ENCODE measurements at places on chromosomes 5 and 9.
A peak's percentile ranks its signal among the peaks of the same experiment; 100 is the strongest.

DNA sequence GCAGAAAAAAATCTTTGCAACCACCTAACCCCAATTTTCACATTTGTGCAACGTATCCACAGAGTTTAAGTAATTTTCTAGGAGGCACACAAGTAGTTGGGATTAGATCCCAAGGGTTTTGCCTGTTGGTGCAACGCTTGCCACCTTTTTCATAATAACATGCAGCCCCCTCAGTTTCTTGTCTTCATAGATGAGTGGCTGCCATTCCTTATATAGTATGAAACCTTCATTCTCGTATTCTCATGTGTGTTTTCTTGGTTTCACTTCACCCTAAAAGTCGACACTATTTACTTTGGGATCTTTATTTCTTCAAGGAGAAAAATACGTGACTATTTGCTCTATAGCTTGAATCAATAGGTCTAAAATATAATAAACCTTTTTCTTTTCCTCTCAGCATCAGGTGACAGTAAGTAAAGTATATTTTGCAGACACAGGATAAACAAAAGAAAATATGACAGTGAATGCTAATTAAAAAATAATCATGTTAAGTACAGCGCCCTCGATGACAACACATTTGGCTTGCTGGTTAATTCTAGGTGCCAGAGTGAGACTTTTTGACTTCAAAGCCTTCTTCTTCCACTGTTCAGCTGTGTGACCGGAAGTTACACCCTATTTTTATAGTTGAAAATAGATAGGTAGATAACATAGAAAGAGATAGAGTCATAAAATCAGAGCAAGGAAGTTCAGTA lies 342.8 kb upstream of the CCNG1 start:
- no peak overlapping the region for H3K27ac ChIP-seq
- DNase-seq = no peak
- no peaks in the 10 kb centered on the region for H3K4me1 ChIP-seq
- no peaks in the 10 kb centered on the region for H3K36me3 ChIP-seq

DNA sequence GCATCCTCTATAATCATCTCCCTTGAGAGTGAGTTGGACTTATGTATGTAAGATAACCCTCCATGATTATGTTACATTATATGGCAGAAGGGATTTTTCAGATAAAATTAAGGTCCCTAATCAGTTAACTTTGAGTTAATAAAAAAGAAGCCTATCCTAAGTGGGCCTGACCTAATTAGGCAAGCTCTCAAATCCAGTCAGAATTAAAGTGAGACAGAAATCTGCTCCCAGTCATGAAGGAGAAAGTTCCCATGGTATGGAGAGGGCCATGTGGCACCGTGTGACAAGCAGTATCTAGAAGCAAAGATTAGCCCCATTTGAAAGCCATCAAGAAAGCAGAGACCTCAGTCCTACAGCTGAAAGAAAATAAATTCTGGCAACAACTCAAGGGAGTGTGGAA lies 202.4 kb downstream of the PRELID2 start:
- H3K27me3 ChIP-seq = no peaks in the 10 kb centered on the region
- H3K4me3 ChIP-seq = no peak overlapping the region
- H3K4me1 ChIP-seq = no peaks in the 10 kb centered on the region

DNA sequence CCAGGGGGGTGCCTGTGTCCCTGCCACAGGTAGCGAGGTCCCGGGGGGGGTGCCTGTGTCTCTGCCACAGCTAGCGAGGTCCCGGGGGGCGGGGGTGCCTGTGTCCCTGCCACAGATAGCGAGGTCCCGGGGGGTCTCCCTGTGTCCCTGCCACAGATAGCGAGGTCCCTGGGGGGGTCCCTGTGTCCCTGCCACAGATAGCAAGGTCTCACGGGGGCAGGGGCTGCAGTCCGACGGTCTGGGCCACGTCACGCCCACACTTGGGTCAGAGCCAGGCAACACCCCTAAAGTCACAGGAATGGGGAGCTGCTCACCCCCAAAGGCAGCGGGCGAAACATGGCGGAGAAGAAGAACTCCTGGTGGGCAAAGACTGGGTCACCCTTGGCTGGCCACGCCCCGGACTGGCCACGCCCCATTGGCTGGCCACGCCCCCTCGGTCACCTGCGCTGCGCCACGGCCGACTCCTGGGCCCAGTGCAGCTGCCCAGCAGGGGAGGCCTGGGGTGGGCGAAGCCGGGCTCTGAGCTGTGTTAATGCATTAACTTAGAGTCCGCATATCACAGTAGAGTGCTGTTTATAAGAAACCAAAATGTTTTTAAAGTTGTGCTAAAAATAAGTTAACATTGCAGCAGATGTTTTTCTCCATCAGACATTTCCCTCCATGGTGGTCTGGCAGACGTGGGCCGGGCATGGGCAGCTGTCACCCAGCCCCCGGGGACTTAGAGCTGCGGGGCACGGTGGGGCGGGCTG lies 7.0 kb downstream of the NOXA1 start:
- H3K27ac ChIP-seq = no peak overlapping the region
- DNase-seq = no peak
- no peaks in the 10 kb centered on the region for H3K27me3 ChIP-seq
- no peak overlapping the region for H3K4me3 ChIP-seq
- H3K4me1 ChIP-seq = no peaks in the 10 kb centered on the region

DNA sequence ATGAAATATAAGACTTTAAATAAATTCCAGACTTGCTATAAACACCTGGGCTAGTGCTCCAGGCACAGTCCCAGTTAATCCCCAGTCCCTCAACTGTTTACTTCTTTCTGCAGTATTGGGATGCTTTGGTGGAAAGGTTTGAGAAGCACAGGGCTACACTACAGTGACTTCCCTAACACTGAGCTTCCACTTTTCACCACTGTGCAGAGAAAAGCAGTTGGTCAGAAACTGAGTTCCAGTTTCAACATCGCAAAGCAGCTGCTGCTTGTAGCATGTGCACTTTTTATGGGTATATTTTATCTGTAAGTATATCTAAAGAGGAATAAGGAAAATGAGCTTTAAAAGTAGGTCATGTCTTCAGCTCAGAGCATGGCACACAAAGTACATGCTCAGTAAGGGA lies 339.7 kb downstream of the NTRK2 start:
- H3K4me1 ChIP-seq = no peaks in the 10 kb centered on the region
- no peak overlapping the region for H3K27ac ChIP-seq
- H3K27me3 ChIP-seq = peaks cover 19% of the 10 kb centered on the region
- H3K36me3 ChIP-seq = no peaks in the 10 kb centered on the region
- H3K4me3 ChIP-seq = no peak overlapping the region

- no peaks in the 10 kb centered on the region for H3K4me1 ChIP-seq
- peaks cover 11% of the 10 kb centered on the region for H3K27me3 ChIP-seq
- DNase-seq = no peak
Measured at GRCh38 chr5:77156379-77156778, 54.1 kb upstream of the PDE8B start.

- H3K4me3 ChIP-seq = no peak overlapping the region
- no peaks in the 10 kb centered on the region for H3K36me3 ChIP-seq
- H3K27me3 ChIP-seq = no peaks in the 10 kb centered on the region
- no peak for DNase-seq
Measured at GRCh38 chr9:135864447-135865049, 42.8 kb downstream of the CAMSAP1 start.

DNA sequence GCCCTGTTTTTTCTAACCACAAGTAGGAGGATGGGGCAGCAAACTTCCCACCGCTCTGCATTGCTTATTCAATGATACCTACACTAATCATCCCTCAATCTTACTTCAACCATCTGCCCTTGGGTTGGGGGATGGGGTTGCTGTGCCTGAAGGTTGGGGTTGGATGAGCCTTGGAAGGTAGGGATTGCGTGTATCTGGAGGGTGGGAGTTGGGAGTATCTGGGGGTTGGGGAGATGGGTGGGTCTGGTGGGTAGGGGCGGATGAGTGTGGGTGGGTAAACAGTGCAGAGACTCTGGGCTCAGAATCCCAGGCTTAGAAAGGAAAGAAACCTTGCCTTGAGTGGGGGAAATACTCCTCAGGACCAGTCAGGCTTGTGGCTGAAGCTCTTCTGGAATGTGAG lies 467.4 kb downstream of the DIRAS2 start:
- no peak overlapping the region for H3K27ac ChIP-seq
- H3K36me3 ChIP-seq = peaks cover 5% of the 10 kb centered on the region

- DNase-seq = no peak
- no peaks in the 10 kb centered on the region for H3K36me3 ChIP-seq
- H3K4me3 ChIP-seq = peak overlapping the region; percentile 26
Measured at GRCh38 chr9:92094655-92095054, 20.6 kb downstream of the SPTLC1 start.

GRCh38 chr5:125257057-125257972 lies 510.9 kb upstream of the ZNF608 start:
- peaks cover 12% of the 10 kb centered on the region for H3K36me3 ChIP-seq
- DNase-seq = no peak
- no peaks in the 10 kb centered on the region for H3K4me1 ChIP-seq

DNA sequence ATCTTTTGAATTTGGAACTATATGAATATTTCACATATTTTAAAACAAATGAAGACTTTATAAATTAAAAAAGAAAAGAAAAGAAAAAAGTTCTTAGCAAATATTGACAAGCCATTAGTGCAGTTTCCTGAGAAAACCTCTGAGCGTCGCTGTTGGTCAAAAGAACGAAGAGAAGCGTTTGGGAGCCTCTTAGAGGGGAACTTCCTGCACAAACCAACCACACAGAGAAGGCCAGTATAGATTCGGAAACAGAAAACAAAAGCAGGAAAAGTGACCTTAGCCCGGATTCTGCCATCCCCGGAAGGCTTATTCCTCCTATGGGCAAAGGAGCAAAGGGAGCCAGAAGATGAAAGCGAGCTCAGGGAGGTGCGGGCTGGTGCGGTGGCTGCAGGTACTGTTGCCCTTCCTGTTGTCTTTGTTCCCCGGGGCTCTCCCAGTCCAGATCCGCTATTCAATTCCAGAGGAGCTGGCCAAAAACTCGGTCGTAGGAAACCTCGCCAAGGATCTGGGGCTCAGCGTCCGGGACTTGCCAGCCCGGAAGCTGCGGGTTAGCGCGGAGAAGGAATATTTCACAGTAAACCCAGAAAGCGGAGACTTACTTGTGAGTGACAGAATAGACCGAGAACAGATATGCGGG lies at the start of gene PCDHGB2:
Gene PCDHGB2, plus strand, starts transcription at position 205 of the 637 bp plus-strand sequence. Its CDS starts 142 bp downstream, at position 347.
- no peak within 1 kb of the TSS for H3K27ac ChIP-seq
- H3K27me3 ChIP-seq = peaks cover 72% of the 10 kb centered on the region
- DNase-seq = no peak
- H3K36me3 ChIP-seq = peaks cover 34% of the 10 kb centered on the region
- peak within 1 kb of the TSS; percentile 74 for H3K4me3 ChIP-seq

DNA sequence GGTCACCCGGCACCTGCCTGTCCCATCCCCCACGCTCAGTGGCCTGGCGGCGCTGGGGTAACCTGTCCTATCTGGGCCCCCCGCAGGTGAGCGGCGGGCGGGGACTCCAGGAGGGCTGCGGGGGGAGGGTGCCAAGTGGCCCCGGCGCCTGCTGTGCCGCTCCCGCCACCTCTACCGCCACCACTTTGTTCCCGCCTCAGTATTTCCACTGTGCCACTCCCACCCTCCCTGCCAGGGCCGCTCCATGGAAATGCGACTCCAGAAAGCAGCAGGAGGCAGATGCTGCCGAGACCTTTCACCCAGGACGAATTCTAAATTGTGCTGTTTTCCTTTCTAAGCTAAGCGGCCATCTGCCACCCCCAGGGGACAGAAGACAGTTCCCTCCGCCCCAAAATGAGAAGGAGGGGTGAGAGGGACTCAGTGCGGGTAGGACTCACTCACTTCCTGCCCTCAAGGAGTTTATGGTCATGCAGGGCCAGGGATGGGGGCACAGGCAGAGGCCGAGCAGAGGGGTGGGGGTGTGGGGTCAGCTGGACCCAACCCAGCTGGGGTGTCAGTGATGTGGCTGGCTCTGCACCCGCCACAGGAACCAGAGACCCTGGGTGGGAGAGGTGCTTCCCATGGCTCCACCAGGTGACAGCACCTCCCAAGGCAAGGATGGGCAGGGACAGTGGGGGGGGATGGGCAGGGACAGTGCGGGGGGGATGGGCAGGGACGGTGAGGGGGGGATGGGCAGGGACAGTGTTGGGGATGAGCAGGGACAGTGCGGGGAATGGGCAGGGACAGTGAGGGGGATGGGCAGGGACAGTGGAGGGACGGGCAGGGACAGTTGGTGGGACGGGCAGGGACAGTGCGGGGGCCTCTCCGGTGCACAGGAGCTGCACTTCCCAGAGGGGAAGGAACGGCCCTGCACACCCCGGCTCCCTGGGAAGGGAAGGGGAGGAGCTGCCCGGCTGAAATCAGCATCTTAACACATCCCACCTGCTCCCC lies 17.8 kb downstream of the NOTCH1 start:
- H3K27me3 ChIP-seq = no peaks in the 10 kb centered on the region
- H3K27ac ChIP-seq = peak overlapping the region; percentile 33
- no peak for DNase-seq

DNA sequence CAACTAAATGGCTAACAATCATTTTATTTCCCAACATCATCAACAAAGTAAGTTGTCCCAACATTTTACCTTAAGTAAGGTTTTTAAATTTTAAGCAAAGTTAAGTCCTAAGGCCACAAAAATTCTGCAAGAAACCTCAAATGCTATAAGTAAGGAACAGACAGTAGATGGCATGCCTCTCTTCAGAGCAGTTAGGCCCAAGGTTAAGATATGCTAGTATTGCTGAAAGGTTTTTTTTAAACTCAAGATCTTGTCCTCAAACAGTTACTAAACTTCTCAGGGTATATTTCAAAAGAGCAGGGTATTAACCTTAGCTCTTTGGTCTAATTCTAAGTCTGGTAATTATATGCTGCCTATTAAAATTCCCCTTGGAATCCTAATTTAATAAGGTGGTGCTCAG lies 35.1 kb downstream of the PJA2 start:
- peaks cover 12% of the 10 kb centered on the region for H3K36me3 ChIP-seq
- no peaks in the 10 kb centered on the region for H3K27me3 ChIP-seq
- H3K27ac ChIP-seq = no peak overlapping the region

Data from natural killer cell treated with Interleukin-12 subunit alpha and Interleukin-12 subunit beta and Interleukin-15 and Interleukin-18, amount 100 ng/mL, for 72 hours (primary cell).